ENCODE measurements at places on chromosomes 13 and 19.

DNA sequence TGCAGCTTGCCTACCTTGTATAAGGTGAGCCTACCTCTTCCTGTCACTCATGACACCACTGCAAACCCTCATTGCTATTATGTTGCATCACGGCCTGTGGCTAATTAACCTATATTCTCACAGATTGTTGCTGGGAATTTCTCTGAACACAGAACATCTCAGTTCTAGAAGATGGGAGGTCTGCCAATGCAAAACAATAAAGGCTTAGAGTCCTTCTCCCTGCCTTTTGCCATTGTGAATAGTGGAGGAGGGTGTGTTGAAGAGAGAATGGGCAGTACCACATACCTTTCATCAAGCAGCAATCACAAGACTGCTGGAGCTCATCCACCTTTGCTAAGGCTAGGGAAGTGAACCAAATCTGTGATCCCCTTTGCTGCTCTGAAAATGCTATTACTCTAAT is 34.4 kb downstream of the WDFY2 start:
- DNase-seq: no peak

DNA sequence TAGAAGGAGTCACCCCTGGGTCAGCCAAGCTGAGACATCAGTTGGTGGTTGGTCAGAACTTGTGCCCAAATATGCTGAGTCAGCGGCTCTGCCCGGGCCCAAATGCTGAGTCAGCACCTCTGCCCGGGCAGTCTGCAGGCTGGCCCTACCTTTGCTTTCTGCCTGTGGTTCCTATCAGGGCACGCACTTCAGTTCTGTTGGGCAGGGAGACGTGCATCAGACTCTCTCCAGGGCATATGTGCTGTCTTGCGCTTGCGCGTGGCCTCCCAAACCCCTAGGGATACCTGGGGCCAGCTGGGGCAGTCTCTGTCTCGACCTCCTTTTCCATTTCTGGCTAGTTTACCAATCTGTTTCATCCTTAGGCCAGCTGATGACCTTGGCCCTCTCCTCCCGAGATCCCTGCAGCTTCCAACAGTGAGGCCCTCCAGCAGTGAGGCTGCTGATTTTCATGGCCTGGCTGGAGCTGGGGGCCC is 24.4 kb upstream of the LDLR start:
- no peak for DNase-seq

GRCh38 chr13:48009284-48009683 is 8.2 kb upstream of the SUCLA2 start:
- peak; percentile 83 for DNase-seq

DNA sequence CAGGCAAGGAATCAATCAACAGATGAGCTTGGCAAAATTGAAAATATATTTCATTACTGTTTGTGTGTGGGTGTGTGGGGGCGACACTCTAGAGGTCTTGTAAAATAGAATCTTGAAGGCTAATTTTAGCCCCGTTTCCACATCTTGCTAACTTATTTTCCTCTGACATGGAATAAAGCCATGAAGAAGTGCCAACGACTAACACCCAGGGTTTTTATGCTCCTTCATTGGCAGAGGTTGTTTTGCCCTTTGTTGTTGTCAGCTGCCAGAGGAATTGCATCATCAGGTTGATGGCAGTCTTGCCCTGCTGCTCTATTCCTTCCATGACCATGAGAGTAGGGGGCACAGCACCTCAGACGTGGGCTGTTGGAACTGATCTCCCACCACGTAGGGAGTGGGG is 30.6 kb upstream of the FAM216B start:
- no peak for DNase-seq

- DNase-seq: no peak
Measured at GRCh38 chr13:93079294-93079693, 147.3 kb upstream of the GPC6 start.

- DNase-seq: no peak
Measured at GRCh38 chr19:57537953-57538547, 10.9 kb downstream of the ZNF549 start.

DNA sequence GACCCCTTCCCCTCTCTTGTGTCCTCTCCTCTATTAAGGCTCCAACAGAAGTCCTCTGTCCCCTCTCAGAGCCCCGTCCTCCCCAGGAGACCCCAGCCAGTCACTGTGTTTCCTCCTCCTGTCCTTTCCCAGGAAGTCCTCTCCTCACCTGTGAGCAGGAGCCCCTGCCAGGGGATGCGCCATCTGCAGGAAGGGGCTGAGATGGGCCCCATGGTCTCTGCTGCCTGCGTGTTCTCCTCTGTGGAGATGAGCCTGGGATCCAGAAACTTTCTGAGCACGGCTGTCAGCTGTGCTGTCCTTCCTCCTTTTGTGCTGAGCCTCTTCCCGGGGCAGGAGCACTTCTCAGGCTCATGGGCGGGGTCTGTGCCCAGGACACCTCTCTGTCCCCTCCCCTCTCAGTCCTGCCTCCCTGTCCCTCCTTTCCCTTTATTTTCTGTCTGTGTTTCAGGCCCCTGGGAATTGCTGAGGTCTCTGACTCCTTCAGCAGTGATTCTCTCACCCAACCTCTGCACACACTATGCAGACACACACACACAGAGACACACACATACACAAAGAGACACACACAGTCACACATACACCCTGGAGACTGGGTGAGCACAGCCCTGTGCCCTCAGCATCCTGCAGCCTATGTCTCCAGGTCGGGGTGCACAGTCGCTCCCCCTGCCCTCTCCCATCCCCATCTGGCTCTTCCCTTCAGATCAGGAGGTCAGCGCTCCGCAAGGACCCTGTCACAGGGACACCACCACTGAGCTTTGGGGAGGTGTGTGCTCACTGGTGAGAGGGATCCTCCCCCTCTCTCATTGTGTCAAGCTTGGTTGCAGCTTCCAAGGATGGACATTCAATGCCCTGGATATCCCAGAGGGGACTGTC is at the start of gene CEACAM8:
CEACAM8 (minus strand) TSS at position 308 of the 873 bp plus-strand sequence; CDS start at position 212, 96 bp downstream.
- DNase-seq: no peak

DNA sequence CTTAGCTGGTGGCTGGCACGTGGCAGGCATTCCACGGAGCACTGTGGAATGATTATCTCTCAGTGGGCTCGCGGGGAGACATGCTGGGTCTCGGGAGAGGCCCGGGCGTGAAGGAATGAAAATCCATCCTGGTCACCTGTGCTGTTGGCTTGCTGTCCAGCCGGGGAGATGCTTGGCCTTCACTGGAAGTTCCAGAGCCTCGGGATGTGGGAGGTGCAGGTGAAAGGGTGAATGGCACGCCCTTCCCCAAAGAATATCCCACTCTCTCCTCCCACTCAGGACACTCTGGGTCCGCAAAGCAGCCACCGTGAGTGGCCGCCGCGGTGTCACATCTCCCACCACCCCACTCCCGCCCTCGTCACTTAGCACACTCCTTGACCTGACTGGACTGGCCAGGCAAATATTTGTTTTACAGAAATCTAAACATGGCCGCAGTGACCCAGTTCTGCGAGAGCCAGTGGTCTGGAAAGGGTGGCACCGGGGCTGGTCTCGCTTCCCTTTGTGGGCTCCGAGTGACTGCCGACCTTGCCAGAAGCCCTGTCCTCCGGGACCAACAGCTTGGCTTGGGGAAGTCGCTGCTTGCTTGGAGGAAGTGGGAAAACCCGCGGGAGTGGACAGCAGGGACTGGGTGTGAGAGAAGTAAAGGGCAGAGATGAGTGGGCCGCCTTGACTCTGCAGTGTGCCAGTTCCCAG is 8.0 kb downstream of the DPP9 start:
- no peak for DNase-seq

DNA sequence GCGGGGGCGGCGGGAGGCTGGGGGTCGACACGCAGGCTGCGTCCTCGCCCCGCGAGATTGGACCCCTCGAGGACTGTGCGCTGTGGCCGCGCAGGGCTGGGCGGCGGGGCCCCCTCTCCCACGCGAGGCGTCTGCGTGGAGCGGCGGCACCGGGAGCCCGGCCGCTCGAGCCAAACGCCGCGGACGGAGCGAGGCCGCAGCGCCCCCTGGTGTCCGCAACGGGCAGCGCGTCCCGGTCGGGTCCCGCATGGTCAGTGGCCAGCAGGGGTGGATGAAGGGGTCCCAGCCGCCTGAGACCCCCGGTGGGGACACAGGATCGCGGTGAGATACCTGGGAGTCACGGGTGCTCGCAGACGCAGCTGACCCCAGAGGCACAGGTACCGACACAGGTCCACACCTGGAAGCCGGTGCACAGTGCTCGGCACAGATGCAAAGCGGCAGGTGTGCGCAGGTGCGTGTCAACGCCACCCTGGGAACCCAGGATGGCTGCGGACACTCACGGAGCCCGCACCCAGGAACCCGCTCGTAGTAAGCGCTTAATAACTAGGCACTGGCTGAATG is 2.1 kb upstream of the CIRBP start:
- DNase-seq: no peak

- DNase-seq: no peak
Measured at GRCh38 chr13:81781471-81781870, 1440.5 kb upstream of the SPRY2 start.

DNA sequence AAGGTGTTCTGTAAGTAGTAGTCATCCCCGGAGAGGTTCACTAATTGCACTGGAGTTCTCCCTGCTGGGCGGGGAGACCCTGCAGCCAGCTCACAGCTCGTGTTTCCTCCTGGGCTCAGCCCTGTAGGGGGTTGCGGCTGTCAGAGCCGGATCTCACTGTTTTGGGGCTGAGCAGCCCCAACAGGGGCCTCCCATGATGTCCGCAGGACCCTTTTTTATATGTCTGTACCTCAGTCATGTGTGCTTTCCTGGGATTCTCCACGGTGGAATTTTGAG is 130.2 kb upstream of the MCF2L start:
- no peak for DNase-seq

DNA sequence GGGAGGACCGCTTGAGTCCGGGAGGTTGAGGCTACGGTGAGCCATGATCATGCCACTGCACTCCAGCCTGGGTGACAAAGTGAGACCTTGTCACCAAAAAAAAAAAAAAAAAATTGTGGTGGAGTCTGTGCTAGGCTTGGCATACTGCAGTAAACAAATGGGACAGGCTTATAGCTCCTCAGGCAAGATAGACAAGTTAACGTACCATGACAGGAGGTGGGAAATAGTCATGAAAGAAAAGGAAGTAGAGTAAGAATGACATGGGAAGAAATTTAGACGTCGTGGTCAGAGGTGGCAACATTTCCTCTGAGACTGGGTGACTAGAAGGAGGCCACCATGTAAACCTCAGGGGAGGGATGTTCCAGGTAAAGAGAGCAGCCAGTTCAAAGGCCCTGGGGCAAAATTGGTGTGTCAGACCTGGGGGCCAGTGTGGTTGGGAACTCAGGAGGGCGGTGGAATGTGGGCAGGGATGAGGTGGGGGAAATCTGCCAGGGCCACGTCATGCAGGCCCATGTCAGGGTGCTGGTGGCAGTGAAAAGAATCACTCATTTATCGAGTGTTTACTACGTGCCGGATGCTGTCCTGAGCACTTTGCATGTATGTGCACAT is 5.6 kb downstream of the SNRPA start:
- DNase-seq: no peak

- no peak for DNase-seq
Measured at GRCh38 chr19:50820549-50821247, 2.9 kb downstream of the KLK1 start.

GRCh38 chr13:71087432-71087831 is 779.6 kb downstream of the DACH1 start:
- no peak for DNase-seq

- DNase-seq: no peak
Measured at GRCh38 chr13:20274466-20274865, 42.3 kb upstream of the GJB6 start.

Data from EH (cell line).